Stimulated activated CD4-positive, alpha-beta T cell treated with anti-CD3 and anti-CD28 coated beads, Interleukin-15, amount 100 ng/mL, for 48 hours (primary cell): ENCODE measurements at places on chromosomes 1 and 21.

- DNase-seq, result no peak
Measured at GRCh38 chr1:40001456-40001855, 39.1 kb upstream of the CAP1 start.

DNA sequence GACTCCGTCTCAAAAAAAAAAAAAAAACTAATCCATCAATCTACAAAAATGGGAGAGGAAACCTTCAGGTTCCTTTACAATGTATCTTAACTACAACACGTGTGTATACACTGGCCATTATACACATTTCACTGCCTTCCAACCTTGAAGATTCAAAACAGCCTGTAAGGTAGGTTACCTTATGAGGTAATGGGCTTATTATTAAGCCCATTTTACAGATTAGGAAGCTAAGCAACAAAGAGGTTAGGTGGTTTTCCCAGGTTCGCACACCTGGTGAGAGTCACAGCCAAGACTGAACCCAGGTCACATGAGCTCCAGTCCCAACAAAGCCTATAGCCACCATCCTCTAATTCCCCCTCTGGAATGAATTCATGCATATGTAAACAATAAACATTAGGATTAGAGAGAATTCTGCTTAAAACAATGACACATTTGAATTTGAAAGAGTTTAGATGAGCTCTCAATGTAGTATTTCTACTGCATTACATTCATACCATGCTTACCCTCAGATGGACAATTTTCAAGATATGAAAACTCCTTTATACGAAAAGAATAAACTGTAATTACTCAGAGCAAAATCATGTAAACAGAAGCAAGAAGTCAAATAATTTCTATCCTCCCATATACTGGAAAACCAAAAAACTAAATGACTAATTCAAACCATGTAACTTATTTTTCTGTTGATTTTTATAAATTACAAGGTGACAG lies 54.8 kb downstream of the EIF4G3 start:
- DNase-seq, result no peak

DNA sequence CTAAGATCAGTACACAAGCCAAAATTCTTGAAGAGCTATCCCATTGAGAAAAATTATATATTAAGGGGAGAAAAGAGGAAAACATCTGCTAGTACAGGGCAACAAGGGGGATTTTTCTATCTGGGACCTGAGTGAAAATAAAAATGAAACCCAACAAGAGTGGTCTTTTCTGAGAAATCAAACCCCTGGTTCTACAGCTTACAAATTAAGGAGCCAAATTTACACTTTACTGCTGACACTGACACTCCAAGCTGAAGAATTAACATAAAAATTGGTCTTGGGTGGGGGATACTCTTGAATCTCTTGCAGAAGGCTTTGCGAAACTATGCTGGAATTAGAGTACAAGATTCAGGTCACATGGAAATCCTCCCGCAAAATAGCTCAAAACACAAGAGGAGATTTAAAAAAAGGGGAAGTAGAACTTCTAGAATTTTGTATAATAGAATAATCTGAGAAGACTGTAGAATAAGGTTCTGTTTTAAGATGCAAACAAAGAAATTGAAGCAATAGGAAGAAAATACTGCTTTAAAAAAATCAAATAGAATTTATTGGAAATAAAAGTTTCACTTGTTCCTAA lies 32.1 kb upstream of the HSPA13 start:
- DNase-seq, result no peak

DNA sequence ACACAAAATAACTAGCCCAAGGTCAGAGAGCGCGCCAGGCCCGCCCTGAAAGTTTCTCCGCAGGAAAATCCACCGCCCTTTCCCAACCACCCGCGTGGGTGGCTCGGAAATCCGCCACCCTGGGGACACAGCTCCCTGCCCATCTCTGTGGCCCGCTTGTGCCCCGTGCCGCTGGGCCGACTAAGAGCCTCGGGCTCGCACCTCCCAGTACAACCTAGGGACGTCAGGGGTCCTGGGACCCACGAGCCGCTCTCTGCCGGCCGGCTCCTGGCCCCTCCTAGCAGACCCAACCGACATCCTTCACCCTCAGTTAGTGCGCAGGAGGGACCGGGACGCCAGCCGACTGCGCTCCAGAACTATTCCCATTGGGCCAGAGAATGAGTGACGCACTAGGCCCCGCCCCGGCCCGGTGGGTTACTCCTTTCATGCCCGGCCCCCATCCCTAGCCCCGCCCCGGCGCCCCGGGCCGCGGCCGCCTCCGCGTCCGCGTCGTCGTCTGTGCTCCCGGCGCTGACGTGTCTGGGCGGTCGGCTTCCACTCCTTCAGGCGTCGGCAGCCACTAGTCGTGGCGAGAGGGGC lies 396 bp upstream of the UAP1 start:
- DNase-seq, result peak; percentile 94

GRCh38 chr1:205129447-205130029 lies 7.8 kb upstream of the RBBP5 start:
- DNase-seq, result no peak

GRCh38 chr21:37087188-37087587 lies 14.1 kb downstream of the TTC3 start:
- DNase-seq, result no peak

GRCh38 chr21:37558676-37559211 lies 192.2 kb downstream of the DYRK1A start:
- DNase-seq, result no peak

DNA sequence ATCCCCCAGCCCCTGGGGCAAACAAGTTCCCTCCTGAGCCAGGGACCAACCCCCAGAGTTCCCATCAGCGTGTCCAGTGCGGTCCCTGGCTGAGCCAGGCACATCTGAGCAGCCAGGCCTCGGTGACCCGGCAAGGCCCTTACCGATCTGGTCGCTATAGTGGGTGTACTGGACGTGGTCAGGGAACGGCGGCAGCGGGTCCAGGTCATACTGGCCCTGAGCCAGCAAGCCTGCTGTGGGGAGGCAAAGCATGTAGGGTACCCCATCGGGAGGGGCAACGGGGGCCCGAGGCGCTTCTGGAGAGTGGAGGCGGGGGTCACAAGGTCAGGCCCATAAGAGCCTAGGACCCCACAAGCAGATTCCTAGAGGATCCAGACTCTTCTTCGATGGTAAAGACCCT lies 3.5 kb downstream of the MFAP2 start:
- no peak for DNase-seq

DNA sequence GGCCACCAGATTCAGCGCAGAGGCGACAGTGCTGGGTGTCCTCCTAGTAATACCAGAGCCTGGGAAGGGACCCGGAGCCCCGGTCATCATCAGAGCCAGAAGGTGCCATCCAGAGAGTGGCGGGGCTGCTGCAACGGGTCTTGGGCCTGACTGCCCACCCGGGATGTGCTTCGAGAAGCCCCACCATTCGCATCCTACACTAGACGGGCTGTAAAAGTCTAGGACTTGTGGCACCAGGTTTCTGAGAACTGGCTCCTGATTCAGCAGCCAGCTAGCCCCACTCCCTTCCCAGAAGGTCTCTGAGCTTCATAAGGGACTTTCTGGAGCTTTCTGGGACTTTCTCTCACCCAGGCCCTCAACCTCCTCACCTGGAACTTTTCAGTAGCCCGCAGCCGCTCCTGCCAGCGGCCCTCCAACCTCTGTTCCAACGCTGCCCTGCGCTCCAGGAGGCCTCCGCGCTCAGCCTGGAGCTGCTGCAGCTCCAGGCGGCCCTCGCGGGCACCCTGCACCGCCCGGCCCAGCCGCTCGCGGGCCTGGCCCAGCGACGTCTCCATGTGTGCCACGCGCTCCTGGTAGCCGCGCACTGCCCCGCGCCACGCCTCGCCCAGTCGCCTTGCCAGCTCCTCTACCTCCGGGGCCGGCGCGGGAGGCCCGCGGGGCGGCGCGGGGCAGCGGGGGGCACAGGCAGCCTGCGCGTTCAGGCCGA lies 940 bp downstream of the NES start:
- no peak for DNase-seq

- DNase-seq, result no peak
Measured at GRCh38 chr1:91631718-91632330, 131.2 kb downstream of the CDC7 start.

DNA sequence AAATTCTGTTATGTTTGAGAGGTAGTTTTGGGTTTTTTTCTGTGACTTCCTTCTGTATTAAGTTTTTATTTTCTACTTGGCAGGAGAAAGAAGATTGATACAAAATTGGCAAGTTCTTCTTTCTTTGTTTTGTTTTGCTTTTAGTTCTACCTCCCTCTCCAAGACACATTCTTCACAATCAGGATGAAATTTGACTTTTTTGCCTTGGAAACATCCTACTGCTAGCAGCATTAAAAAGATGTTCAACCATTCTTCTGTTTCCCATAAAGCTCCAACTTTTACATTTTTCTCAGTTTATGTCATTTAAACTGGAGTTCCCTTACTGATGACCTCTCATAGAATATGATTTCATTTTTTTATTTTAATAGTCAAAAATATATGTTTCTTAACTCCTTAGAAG lies 234.8 kb downstream of the NCAM2 start:
- no peak for DNase-seq

DNA sequence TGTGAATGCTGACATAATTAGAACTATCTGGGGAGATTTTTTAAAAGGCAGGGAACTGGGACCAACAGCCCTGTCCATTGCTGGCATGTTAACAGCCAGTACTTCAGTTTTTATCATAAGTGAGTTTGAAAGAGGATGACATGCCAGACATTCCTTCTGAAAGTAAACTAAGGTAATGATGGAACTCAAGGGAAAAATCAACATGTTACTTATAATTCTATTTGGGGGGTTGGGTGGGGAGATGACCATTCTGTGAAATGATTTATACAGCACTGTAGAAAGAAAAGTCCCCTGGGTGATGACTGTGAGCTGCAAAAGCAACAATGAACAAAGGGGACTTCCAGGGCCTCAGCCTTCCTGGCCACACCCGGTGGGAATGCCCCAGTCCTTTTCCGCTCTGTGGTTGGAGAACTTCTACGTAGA lies 5.4 kb upstream of the LAMC2 start:
- no peak for DNase-seq

DNA sequence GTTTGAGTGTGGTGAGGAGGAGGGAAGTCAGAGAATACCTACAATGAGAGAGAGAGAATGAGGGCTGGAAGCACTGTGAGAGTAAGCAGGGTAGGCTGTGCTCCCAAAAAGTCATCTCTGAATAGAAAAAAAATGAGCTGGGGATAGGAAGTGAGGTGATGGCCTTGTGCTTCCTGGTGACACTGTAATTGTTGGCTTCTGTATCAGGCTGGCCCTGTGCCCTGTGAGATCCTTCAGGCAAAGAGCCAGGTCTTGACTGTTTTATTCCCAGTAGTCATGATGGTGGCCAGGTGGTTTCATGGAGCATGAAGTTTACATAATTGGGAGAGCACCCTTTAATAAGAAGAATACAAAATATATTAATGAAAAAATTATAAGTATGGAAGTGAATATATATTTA lies 20.4 kb upstream of the SPATA6 start:
- no peak for DNase-seq

DNA sequence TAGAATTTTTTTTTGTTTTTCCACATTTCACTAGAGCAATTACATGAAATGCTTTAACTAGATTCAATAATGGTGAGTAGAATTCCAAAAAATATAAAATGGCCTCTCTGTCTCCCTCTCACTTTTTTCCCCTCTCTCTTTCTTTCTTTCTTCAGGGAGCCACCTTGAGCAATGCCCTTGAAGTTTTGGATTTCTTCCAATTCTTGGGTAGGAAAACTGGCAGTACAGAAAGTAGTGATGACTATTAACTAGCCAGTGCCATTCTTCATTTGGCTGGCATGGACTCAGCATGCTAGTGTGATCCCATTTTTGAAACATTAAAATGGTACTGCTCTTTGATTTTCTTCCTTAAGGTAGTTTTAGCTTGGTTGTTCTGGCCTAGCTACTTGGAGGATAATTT lies 4.5 kb upstream of the FNBP1L start:
- no peak for DNase-seq

- no peak for DNase-seq
Measured at GRCh38 chr1:27071049-27071416, 58.4 kb upstream of the TENT5B start.

GRCh38 chr1:214248311-214249085 lies 32.5 kb upstream of the SMYD2 start:
- DNase-seq, result no peak

- DNase-seq, result no peak
Measured at GRCh38 chr1:85463731-85464496, 1.0 kb downstream of the DDAH1 start.

- DNase-seq, result no peak
Measured at GRCh38 chr1:227156520-227156919, 161.8 kb downstream of the CDC42BPA start.

DNA sequence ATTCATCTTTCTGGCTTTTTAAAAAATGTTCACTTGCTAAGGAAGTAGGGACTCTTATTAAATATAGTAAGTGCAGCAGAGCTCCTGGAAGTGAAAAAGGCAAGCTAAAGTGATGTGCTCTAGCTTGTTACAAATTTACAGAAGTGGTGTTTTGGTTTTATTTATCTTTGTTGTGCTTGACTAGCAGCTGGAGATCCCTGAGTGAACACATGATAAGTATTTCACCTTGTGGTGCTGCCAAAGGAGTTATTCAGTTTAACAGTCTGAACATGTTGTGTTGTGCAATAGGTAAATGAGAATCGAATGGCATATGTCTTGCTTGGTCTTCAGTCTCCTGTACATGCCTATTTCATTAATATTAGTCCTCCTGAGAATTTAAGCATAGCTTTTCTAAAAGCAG lies 315.7 kb downstream of the TPR start:
- no peak for DNase-seq

DNA sequence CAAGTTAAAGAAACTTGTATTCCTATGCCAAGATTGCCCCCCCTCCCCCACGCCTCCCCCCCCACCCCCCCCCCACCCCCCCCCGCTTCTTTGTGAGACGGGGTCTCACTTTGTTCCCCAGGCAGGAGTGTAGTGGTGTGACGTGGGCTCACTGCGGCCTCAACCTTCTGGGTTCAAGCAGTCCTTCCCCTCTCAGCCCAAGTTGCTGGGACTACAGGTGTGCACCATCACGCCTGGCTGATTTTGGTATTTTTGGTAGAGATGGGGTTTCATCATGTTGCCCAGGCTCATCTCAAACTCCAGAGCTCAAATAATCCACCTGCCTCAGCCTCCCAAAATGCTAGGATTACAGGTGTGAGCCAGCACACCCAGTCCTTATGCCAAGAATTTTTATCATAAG lies 136.6 kb downstream of the POU2F1 start:
- no peak for DNase-seq

DNA sequence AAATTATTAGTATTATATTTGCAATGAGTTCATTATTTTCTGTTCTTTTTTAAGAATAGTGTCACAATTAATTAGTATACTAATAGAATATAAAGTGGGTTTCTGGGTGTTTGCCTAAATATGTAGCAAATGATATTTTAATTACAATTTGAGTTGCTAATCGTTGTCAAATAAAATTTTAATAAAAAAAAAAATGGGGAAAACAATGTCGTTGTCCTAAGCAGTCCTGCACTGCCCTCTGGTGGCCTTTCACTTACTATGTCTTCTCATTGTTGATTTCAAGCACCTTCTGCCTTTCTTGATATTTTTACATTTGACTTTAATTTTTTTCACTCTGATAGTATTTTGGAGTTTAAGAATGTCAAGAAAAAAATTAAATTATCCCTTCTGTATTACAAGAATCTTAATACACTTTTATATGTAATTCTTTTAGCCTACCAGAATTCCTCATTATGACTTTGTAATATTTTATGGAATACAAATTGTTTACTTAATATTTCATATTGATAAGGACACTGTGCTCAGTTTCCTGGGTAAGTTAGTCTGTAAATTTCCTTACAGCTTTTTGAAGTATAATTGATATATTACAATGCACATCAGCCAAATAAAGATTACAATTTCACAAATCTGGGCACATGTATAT lies 104.5 kb upstream of the FMN2 start:
- no peak for DNase-seq

- DNase-seq, result no peak
Measured at GRCh38 chr21:43861706-43862105, 3.3 kb upstream of the AGPAT3 start.
